CD8-positive, alpha-beta memory T cell (primary cell): ENCODE measurements at places on chromosomes 1 and 21. TPM values are rescaled to one million over a fixed set of nuclear protein-coding genes. Genes with fewer than 3 reads are reported as not detected.

GRCh38 chr1:77265180-77265579 lies 16.6 kb upstream of the AK5 start:
- no peaks in the 10 kb centered on the region for H3K27me3 ChIP-seq
- H3K4me1 ChIP-seq: peaks cover 10% of the 10 kb centered on the region
- H3K36me3 ChIP-seq: no peaks in the 10 kb centered on the region
- DNase-seq: no peak
- no peak overlapping the region for H3K4me3 ChIP-seq

GRCh38 chr1:89850844-89851415 lies 30.1 kb downstream of the LRRC8D start:
- no peaks in the 10 kb centered on the region for H3K27me3 ChIP-seq
- peaks cover 42% of the 10 kb centered on the region for H3K4me1 ChIP-seq
- no peak overlapping the region for H3K4me3 ChIP-seq

DNA sequence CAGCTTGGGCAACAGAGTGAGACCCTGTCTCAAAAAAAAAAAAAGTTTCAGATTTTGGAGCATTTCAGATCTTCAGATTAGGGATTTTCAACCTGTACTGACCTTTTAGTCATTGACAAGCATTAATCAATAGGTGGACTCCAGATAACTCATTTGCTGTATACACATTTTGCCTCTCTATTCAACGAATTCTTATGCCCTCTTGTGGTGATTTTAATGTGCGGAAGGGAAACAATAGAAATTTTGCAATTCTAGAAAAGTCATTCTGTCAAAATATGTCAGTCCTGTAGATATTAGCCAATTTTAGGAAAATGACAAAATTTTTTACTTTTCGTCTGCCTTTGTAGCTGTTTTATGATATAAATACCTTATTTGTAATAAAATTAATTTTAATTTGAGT lies 11.6 kb upstream of the OR2G2 start:
- no peaks in the 10 kb centered on the region for H3K27me3 ChIP-seq
- DNase-seq: no peak
- no peak overlapping the region for H3K4me3 ChIP-seq
- no peaks in the 10 kb centered on the region for H3K36me3 ChIP-seq
- no peaks in the 10 kb centered on the region for H3K4me1 ChIP-seq

TMEM222 gene
- total RNA-seq: 52.0 TPM

- no peak overlapping the region for H3K4me3 ChIP-seq
- no peaks in the 10 kb centered on the region for H3K36me3 ChIP-seq
- H3K4me1 ChIP-seq: no peaks in the 10 kb centered on the region
- no peak overlapping the region for H3K27ac ChIP-seq
- H3K27me3 ChIP-seq: no peaks in the 10 kb centered on the region
These were observed 37.1 kb upstream of the CLSTN1 start for GRCh38 chr1:9860887-9861286.

DNA sequence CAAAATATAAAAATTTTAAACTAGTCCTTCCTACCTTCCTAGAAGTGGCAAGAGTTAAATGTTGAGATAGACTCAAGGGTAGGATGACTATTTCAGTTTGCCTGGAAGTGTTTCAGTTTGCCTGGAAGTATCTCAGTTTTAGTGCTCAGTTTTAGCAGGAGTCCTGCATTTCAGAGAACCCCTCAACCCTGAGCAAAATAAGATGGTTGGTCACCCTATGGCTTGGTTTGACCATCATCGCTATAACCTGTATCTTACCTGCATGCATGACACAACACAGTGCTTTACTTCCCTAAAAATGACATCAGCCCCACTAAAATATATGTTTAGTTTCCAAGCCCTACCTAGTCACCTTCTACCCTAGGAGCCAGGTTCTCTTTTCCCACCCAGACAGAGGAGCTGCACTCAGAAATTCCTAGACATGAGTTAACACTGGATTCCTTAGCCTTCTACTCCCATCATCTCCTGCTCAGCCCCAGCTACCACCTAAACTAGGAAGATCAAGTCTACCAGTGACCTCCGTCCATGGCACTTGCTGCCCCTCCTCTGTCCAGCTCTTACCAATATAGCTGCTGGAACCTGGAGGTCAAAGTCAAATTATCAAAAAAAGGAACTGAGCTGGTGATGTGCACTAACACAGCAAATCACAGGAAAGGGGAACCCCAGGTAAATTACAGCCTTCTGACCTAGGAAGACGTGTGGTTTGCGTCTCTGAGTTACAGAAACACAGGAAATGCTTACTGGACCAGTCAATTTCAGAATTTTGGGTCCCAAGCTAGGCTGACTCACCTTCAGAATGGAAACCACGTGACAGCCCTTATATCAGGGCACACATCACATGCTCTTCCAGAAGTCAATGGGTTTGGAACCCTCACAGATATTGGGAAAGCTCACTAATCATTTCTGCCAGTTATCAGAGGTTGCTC lies 2.2 kb upstream of the G0S2 start:
- H3K27ac ChIP-seq: no peak overlapping the region
- H3K4me1 ChIP-seq: peaks cover 25% of the 10 kb centered on the region
- no peaks in the 10 kb centered on the region for H3K36me3 ChIP-seq

RSPO1 gene
- not detected for total RNA-seq
